Progenitor cell of endocrine pancreas (in vitro differentiated cells): ENCODE measurements at places on chromosomes 7 and 10.
A peak's percentile ranks its signal among the peaks of the same experiment; 100 is the strongest.

DNA sequence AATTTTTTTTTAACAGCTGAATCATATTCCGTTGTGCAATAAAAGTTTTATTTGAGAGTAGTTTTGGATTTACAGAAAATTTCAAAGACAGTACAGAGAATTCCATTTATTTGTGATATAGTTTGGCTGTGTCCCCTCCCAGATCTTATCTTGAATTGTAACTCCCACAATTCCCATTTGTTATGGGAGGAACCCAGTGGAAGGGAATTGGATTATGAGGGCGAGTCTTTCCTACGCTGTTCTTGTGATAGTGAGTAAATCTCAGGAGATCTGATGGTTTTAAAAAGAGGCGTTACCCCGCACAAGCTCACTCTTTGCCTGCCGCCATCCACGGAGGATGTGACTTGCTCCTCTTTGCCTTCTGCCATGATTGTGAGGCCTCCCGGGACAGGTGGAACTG lies 228.0 kb upstream of the MAGI2 start:
- no peak for DNase-seq

- no peak for DNase-seq
Measured at GRCh38 chr10:12847361-12847975, 154.0 kb downstream of the CCDC3 start.

DNA sequence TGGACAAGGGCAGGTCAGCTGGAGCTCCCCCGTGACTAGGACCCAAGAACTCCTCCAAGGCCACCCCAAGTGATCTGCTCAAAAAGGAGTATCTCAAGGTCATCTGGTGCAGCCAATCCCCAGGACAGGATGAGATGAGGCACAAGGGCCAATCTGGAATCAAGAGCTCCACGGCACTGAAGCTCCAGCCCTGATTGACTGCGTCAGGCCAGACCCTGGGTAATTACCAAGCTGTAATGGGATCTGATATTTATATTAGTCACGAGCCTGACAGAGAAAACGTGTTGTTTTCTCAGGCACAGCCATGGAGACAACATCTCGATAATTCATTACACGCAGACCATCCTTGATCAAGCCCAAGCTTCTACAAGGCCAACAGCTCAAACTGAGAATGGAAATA lies 4.2 kb downstream of the KCNMA1 start:
- DNase-seq, result no peak

- peak; percentile 51 for DNase-seq
Measured at GRCh38 chr10:52313933-52314821, at the start of gene DKK1. DKK1 (plus strand) TSS chr10:52314281; CDS start chr10:52314435, 154 bp downstream.

- no peak for DNase-seq
Measured at GRCh38 chr7:3013975-3014792, 29.5 kb downstream of the CARD11 start.

DNA sequence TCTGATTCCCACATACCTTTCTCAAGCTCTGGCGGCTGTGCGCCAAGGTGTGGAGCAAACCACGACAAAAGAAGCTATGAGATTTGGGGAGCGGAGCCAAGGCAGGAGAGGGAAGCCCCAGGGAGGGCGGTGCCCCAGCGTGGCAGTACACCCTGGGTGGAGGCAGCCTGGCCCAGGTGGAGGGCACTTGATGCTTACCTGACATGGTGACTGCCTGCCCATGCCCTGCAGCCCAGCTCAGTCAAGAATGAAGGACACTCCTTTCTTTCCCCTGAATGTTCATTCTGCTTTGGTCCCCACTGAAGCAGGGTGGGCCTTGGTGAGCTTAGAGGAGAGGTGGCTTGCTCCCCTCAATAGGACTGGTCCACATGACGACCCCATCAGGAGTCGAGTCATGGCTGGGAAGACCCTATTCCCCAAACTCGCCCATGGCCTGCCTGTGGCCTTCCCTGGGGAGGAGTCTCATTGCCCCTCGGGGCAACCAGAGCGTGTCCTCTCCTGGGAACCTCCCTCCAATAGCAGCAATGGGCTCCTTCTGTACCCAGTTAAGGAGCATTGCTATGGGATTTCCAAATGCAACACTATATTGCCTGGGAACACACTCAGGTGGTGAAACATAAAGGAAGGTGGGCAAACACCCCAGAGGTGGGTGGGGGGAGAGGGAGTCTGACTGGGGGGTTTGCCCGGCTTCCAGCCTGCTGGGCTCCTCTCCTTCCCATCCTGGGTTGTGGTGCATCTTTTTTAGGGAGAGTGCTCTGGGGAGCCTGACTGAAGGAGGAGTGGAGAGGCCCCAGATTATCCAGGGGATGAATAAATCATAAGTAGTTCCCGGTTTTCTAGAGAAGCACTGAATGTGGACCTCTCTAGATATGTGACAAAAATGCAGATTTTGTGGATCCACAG lies 22.7 kb downstream of the RAMP3 start:
- no peak for DNase-seq

DNA sequence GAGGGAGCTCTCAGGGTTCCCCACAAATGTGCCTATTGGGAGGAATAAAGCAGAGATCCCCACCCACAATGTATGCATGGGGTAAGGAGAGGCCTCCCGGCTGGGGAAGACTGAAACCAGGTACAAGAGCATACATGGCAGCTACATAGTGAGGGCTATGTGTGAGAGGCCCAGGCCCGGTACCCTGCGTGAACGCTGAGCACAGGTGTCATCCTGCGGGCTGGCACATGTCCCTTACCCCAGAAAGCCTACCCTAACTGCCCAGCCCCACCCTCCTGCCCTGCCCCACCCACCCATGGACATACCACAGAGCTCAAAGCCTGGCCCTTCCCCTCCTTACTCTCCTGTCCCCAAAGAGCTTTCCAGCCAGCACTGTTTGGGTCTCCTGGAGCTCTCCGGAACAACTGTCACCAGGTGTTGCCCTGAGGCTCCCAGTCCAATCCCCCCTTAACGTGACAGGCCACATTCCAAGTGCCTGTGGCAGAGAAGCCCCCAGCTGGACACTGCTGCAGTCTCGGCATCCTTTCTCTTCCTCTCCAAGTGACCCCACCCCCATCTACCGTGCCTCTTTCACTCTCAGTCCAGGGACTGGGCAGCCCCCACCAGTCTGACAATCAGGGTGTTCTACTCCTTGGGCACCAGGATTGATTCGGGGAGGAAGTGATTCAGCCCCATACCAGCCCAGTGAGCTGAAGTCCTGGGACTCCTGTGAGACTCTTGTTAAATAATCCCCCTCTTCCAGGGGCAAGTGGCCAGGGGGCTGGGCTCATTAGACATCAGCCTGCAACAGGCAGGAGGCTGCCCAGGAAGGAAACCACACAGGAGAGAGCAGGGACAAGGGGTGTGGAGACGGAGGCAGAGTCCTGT lies 19.6 kb downstream of the GRID1 start:
- DNase-seq, result no peak

GRCh38 chr10:71137701-71138100 lies 74.7 kb upstream of the UNC5B start:
- no peak for DNase-seq
